ENCODE measurements at places on chromosomes 1 and 21. TPM values are rescaled to one million over a fixed set of nuclear protein-coding genes. Genes with fewer than 3 reads are reported as not detected.

ZNF644 gene
- 35.9 TPM for total RNA-seq

GNAT2 gene
- 0.13 TPM for total RNA-seq

CR1L gene
- not detected for total RNA-seq

RXFP4 gene
- total RNA-seq: not detected

CASQ1 gene
- not detected for total RNA-seq

TDRD10 gene
- total RNA-seq: 7.2 TPM

CXADR gene
- total RNA-seq: 48.3 TPM

PPIAL4G gene
- total RNA-seq: not detected

LRRC71 gene
- 0.13 TPM for total RNA-seq

DNA sequence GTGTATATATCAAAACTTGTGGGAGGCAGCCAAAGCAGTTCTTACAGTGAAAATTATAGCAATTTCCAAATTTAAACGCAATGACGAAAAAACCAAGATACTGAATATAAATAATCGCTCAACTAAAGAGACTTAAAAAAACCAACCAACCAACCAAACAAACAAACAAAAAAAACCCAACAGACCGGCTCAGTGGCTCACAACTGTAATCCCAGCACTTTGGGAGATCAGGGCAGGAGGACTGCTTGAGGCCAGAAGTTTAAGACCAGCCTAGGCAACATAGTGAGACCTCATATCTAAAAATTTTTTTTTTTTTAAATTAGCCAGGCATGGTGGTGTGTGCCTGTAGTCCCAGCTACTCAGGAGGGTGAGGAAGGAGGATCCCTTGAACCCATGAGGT, 23.4 kb downstream of the RPL5 start:
- DNase-seq: no peak

- no peak for DNase-seq
These were observed 8.3 kb downstream of the SHISAL2A start for GRCh38 chr1:52641307-52641706.

GRCh38 chr1:5157175-5157574, 502.8 kb downstream of the AJAP1 start:
- DNase-seq: no peak

- peak; percentile 25 for DNase-seq
These were observed 55.0 kb upstream of the HMCN1 start for GRCh38 chr1:185679220-185679619.

- DNase-seq: no peak
These were observed 23.6 kb downstream of the COL6A2 start for GRCh38 chr21:46121286-46122221.

DNA sequence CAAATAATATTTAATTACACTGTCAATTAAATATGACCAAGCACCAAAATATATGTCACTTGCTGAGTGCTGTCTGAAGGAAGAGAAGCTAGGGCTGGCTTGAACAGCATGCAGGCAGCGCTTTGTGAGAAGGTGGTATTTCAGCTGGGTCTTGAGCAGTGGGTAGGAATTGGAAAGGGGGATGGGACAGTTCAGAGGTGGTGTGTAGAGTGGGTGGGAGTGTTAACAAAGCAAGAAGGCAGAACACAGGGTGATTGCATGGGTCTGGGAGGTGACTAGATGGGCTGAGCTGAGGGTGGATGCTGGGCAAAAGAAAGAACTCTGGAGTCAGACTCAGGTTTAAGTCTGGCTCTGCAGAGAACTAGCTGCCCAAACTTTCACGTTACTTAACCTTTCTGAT, 14.3 kb upstream of the ETV3 start:
- no peak for DNase-seq

DNA sequence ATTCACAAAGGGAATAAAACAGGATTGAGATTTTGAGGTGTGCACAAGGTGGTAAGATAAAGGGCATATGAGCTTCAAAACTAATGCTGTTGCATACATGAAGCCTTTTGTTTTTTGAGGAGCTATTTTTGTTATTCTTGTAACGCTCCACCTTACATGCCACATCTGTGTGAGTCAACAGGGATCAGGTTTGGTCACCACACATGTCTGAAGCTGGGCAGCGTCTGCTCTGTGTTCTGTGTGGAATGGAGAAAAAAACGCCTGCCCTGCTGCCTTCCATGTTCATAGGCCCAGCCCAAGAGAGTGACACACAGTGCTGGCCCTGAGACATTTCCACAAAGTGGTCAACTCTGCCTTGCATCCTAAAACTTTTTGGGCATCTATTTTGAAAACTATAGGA, 67.7 kb downstream of the MPZL1 start:
- no peak for DNase-seq

- DNase-seq: no peak
These were observed 18.0 kb upstream of the IFNAR2 start for GRCh38 chr21:33211732-33212131.

GRCh38 chr1:15245593-15246360, 1.2 kb upstream of the FHAD1 start:
- DNase-seq: no peak

DNA sequence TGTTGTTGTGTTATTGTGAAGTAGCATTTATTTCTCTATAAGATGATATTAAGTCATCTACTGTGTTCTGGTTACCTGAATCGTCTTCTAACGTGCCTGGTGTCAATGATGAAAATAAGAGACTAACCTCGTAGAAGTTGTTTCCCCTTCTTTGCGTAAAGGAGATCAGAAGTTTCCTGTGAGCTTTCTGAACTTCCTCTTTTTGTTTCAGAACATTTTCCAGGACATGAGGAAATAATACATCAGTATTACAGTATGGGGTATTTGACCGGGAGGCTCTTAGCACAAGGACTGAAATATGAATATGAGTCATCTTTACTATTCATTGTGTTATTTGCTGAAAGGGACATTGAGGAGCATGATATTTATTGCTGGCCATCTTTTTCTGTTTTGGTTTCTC, 1.3 kb downstream of the ST6GALNAC3 start:
- peak; percentile 82 for DNase-seq

DNA sequence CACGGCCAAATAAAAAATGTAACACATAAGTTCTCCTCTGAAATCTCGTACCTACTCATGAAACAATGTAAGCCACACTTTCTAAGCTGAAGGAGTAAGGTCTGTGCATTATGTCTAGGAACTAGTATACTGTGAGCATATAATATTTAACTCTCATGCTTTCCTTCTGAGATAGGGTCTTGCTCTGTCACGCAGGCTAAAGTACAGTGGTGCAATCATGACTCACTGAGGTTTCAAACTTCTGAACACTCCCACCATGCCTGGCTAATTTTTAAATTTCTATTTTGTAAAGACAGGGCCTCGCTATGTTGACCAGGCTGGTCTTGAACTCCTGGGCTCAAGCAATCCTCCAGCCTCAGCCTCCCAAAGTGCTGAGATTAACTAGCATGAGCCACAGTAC, 71.3 kb downstream of the AHCTF1 start:
- no peak for DNase-seq

GRCh38 chr1:94309829-94310569, 72.6 kb upstream of the ARHGAP29 start:
- DNase-seq: no peak

- peak; percentile 86 for DNase-seq
These were observed 371 bp downstream of the SZRD1 start for GRCh38 chr1:16367258-16367967.

- DNase-seq: no peak
These were observed 697.9 kb downstream of the USP25 start for GRCh38 chr21:16427587-16428087.

GRCh38 chr1:18160290-18160942, 52.8 kb downstream of the IGSF21 start:
- no peak for DNase-seq

DNA sequence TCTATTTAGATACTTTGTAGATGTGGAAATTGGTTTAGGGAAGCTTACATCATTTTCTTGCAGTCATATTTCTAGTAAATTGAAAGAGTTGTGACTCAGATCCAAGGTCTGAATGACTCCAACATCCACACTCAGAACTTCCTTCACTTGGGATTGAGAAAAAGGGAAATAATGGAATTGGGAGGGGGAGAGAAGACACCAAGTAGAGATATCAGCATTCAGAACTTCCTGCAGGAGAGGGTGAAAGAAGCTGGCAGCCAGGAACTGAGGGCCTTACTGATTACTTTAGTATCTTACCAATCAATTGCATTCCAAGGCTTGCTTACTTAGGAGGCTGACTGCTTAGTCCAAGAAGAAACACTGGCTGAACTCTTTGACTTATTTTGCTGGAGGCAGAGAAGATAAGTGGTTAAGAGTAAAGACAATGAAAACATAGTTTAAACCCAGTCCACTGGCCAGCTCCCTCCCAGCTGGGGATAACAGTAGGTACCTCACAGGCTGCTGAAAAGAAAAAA, 21.7 kb downstream of the APP start:
- peak; percentile 36 for DNase-seq

GRCh38 chr1:50976111-50976889, 6.3 kb downstream of the CDKN2C start:
- no peak for DNase-seq

DNA sequence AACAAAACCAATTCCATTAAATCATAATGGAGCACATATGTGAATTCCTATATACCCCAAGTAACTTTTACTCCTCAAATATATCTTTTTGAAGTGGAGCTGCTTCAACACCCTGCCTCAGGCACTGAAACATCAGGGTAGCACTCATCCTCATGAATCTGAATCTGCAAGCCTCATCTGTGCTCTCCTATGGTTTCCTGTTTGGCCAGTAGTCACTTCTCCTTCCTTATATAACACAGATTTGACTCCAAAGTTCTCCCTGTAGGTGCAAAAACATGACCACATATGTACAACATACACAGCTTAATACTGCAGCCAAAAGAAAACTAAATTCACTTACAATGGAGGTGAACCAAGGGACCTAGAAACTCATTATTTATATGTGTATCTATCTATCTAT, 7.2 kb downstream of the TRIT1 start:
- no peak for DNase-seq

DNA sequence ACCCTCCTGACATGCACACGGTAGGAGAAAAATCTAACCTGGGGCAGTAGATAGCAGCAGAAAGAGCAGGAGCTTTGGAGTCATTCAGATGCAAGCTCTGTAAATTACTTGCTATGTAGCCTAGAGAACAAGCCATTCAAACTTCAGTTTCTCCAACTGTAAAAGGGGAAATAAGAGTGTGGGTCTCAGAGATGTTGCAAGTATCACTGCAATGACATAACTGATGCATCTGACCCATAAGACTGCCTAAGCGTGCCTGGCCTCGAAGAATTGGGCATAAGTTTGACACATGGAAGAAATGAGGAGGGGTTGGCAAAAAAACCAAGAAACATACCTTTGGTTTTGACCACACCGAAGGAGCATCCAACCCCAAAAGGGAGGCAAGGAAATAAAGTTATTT, 5.2 kb downstream of the AK2 start:
- no peak for DNase-seq

GRCh38 chr21:39756285-39756684, 11.3 kb downstream of the IGSF5 start:
- no peak for DNase-seq

- no peak for DNase-seq
These were observed 20.9 kb downstream of the CD55 start for GRCh38 chr1:207342332-207342731.

- no peak for DNase-seq
These were observed 54.4 kb downstream of the KAZN start for GRCh38 chr1:14652840-14653239.

GRCh38 chr1:9651565-9652378, at the start of gene PIK3CD:
PIK3CD (plus strand) TSS chr1:9651731; CDS start chr1:9710456, 58,725 bp downstream.
- DNase-seq: peak; percentile 29

GRCh38 chr1:51347398-51348146, 17.2 kb upstream of the TTC39A start:
- no peak for DNase-seq

GRCh38 chr1:158101927-158102326, 78.8 kb upstream of the CD1D start:
- DNase-seq: peak; percentile 94

GRCh38 chr1:14842891-14843290, 244.4 kb downstream of the KAZN start:
- DNase-seq: no peak

GRCh38 chr1:165927169-165927568, 99.8 kb downstream of the UCK2 start:
- DNase-seq: no peak

- DNase-seq: no peak
These were observed 26.1 kb downstream of the NR5A2 start for GRCh38 chr1:200053646-200054045.

DNA sequence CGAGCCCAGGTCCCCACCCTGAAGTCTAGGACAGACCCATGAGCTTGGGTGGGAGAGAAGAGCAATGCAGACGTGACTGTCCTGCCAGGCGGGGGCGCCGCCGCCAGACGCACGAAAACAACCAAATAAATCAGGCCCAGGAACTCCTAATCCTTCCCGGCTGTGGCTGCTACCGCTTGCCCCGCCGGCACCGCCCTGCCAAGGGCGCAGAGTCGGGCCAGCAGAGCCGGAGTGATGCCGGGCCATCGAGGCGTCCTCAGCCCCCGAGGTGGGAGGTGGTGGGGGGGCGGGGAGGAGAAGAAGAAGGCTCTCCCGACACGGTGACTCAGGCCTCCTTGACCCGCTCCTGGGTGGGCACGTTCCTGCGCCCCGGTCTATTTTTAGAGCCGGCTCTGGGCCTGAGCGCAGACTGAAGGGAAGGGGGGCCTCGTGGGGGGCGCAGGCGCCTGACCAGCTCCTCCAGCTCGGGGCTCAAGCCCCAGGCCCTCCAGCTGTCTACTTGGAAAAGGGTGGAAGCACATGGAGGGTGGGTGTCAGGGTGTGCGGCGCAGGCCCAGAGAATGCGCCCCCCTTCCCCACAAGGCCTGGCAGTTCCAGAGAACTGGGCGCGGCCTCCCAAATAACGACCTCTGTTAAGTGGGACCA, 10.7 kb upstream of the COL16A1 start:
- DNase-seq: peak; percentile 57

All from dermis microvascular lymphatic vessel endothelial cell (primary cell).